Stimulated activated CD4-positive, alpha-beta T cell treated with anti-CD3 and anti-CD28 coated beads, Interleukin-1b, Interleukin-23, amount 100 ng/mL, for 1 hour (primary cell): ENCODE measurements at places on chromosomes 4 and X.

DNA sequence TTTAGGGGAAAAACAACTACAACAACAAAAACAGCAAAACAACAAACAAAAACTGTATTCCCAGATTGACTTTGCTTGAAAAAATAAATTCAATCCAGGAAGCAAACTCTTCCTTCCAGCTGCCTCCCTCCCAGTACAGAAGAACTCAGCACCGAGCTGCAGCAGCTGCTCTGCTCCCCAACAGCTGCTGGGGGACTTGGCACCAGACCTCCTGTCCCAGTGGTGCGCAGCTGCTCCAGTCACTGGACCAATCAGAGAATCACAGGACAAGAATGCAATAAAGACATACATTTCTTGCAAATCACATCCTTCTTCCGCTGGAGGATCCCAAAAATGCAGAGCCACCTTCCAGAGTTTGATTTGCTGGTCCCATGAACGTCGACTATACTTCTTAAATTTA lies 11.8 kb upstream of the FAM53A start:
- DNase-seq, result no peak

DNA sequence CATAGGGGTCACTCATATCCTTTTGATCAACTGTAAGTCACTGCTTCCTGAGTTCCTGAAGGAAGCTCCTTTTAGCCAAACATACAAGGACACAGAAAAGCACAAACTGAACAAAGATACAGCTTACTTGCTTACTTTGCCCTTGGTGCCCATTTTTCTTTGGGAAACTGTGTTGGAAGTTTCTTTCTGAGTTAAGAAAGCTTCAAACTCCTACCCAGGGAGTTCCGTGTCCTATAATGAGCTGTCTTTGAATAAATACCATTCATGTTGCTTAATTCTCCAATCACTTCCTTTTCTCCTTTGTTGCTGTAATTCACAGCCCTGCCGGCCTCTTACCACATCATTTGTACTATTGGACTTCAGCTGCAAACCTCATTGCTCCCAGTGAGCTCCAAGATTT lies at the start of gene ADH4:
Gene ADH4 (minus strand): TSS at position 228 of the 400 bp plus-strand sequence. CDS start 75 bp downstream, at position 153.
- no peak for DNase-seq

DNA sequence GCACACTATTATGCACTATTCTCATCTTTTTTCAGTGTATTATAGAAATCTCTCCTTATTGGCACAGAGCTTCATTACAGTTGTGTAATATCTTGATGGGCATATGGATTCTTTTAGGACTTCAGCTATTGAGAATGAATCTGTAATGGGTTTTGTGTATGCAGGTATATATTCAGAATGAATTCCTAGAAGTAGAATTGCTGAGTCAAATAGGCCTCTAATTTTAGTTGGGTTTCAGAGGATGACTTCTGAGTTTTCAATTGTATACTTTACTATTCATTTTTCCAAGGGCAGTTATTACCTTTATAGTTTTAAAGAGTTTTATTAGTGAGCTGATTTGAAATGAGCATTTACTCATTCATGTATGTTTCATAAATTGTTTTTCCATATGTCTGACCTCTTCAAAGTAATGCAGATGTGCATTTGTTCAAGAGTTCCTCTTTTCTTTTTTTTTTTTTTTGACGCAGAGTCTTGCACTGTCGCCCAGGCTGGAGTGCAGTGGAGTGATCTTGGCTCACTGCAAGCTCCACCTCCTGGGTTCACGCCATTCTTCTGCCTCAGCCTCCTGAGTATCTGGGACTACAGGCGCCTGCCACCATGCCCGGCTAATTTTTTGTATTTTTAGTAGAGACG lies 19.5 kb downstream of the CASP6 start:
- DNase-seq, result no peak

- no peak for DNase-seq
These were observed 30.1 kb downstream of the MYOZ2 start for GRCh38 chr4:119165767-119166166.

GRCh38 chr4:186037692-186038658 lies 31.0 kb upstream of the TLR3 start:
- no peak for DNase-seq

DNA sequence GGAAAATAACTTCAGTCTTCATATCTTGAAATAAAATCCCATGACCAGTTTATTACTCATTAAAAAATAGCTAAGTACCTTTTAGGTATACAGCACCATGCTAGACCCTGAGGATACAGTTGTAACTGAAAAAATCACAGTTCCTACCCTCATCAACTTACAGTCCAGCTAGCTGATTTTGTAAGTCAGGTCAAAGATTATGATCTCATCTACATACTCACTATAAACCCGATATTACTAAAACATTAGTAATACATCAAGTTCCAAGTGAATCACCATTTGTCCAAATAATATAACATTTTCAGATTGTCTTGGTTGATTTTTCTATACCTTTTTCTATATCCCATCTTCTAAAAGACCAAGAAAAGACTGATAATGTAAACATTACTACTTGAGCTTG lies 333.9 kb downstream of the INPP4B start:
- DNase-seq, result no peak

- DNase-seq, result no peak
These were observed 56.6 kb downstream of the TLL1 start for GRCh38 chr4:165929662-165930061.

DNA sequence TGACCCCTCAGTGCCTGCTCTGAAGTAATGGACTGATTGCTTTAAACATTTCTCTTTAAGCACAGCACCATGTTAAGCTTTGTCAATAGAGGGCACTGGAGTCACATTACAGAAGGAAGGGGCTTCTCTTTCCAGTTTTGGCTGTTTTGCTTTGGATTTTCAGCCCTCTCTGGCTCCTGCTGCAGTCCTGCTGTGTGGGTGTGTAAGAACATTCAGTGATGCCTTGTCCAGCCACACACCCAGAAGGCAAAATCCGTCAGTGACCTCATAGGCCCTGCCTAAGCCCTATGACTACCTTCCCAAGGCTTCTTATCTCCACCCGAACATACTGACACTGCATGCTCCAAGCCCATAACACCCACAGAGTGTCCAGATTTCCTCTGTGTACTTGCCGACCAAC lies 215.3 kb upstream of the CTSO start:
- no peak for DNase-seq

GRCh38 chr4:26194764-26195163 lies 126.0 kb upstream of the RBPJ start:
- DNase-seq, result no peak

- no peak for DNase-seq
These were observed 61.6 kb upstream of the NOCT start for GRCh38 chr4:138953961-138954371.

DNA sequence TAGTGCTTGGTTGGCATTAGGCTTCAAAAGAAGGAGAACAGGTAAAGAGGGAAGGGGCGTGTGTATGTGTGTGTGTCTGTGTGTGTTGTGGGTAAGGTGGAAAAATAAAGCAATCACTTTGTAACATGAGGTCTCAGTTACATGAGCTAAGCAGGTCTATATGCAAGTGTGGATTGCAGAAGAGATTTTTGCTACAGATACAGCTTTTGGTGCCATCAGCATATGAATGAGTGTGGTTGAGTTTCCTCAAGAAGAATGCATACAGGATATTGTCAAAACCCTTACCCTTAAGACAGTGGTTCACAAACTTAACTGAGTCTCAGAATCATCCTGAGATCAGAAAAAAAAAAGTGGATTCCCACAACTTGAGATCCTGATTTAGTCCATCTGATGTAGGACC lies 220.5 kb upstream of the HTR2C start:
- no peak for DNase-seq

DNA sequence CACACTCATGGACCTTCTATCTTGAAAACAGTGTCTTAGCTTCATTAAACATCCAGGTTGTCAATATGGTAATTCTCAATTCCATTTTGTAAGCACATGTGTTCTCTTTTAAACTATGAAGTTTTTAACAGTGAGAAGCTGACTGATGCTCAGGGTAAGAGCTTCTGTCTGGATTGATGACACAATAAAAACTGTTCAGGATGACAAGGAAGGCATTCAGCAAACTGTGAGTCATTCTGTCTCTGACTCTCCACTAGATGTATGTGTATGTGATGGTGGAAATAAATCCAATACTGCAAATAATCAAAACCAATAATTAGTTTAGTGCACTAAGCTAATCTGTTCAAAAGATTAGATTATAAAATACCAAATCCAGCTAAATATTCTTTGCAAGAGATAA lies 115.3 kb upstream of the ARX start:
- DNase-seq, result no peak

DNA sequence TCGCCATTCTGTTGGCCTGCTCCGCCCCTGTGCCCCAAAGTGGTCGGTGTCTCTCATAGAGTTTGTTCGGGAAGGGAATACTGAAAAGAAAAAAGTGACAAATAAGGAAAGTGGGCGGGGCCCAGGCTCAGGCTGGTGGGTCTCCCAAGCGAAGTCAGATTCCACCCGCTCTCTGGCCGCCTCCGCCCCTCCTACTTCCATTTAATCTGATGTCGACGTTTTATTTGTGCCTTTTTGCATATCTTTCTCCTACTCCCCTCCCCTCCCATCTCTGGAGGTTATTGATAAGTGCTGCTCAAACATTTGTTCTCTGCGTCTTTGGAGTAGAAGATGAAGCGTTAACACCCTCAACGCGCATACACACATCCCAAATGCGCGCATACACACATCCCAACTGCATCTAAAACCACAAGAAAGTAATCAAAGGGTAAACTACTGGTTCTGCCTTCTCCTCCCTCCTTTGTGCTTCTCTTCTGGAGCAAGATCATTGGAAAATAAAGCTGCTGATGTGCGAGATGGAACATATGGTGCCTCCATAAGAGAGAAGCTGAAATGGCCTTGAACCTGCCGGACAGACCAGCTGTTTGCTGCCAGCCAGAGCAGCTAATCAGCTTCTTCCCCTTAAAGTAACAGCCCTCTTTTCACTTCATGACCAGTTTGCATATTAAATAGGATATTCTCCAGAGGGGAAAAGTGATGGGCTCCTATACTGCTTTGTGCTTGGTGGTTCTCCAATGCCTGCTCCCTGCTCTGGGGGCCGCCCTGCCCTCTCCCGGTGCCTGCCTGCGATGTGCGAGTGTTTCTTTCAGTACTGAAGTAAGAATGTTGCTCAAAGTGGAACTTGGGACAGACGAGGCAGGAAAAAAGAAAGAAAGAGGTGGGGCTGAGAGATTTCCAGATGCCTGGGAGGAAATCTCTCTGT lies 3.1 kb downstream of the MAMLD1 start:
- DNase-seq, result no peak

GRCh38 chrX:132216806-132217202 lies 2.4 kb downstream of the RAP2C start:
- DNase-seq, result no peak

GRCh38 chrX:86078650-86079049 lies 31.3 kb upstream of the CHM start:
- DNase-seq, result no peak

GRCh38 chr4:119244344-119244743 lies 31.8 kb downstream of the USP53 start:
- DNase-seq, result no peak

GRCh38 chrX:119181491-119181890 lies 53.9 kb upstream of the KIAA1210 start:
- DNase-seq, result no peak

DNA sequence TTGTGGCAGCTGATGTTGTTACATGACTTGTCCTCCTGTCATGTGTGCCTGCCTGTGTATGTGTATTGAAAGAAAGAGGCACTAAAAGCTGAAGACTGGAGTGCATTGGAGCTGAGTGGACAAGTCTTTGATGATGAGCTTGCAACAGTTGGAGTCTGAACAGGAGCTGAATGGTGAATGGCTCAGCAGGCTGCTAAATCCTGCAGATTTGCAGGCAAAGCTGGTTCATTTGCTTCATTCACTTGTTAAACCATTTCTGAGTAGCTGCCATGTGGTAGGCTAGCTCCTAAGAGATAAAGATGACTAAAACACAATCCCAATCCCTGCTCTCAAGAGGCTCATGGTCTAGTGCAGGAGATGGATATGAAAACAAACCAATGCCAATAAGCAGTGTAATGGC lies 217.3 kb downstream of the CHRDL1 start:
- no peak for DNase-seq

DNA sequence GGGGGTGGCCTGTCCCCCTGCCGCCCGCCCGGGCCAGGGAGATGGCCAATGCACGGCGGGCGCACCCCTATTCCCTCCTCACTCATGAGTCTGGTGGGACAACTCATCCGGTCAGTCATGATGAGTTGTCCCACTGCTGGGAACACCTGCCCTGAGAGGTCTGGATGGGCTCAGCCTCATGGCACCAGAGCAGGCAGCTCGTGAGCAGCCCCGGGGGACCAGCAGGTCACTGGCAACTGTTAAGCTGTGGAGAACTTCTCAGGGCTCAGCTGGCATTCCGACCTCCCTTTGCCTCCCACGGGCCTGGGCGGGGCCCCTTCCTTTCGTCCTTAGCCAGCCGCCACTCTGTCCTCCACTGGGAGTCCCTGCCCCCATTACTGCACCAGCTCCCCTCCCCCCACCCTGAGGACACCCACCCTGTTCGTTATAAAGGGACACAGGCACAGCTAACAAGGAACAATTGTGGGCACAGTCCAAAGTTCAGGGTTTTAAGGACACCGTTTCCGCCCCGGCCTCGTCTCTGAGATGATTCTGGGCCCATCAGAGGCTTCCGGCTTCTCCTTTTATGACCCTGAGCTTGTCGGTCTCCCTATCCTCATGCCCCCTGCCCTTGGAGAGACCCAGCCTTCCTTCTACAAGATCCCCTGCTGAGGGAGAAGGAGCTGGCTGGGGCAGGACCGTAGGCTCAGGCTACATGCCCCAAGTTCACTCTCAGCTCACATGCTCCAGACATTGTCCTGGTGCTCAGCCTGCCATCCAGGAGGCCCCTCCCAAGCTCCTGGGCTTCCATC lies 14.6 kb upstream of the KIAA0232 start:
- DNase-seq, result no peak

DNA sequence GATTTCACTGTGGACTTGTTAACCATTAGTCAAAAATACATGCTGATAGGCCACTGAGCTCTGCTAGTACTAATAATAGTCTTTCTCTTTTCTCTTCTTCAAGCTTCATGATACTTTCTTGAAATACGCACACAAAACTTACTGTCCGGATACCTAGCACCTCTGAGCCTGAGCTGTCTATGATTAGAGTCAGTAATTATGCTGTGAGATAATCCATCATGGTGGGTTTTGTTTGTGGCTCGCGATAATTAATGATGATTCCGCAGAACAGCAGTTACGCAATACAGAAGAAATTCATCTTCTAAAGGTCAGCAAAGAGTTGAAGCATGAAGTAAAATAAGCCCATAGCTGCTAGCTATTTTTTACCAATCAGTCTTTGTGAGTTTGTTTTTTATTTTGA lies 511.5 kb upstream of the GALNT7 start:
- no peak for DNase-seq

DNA sequence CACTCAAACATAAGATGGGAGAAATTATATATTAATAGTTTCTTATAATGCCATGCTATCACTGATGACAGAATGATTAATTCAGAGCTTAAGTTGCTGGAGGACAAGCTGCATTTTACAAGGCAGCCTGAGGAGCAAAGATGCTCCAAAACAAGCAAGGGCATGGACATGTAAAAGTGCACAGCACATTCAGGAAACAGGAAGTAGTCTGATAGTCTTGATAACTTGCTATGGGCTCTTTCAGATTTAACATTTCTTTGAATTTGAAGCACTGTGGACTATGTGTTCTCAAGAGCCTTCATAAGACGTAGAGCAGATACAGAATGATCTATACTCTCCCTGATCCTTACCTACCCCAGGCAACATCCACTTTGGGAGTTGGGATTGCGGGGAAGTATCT lies 50.0 kb downstream of the AMMECR1 start:
- no peak for DNase-seq

- DNase-seq, result no peak
These were observed 82.4 kb downstream of the HTRA3 start for GRCh38 chr4:8351931-8352367.
